ENCODE measurements at places on chromosomes 1 and 21.
A peak's percentile ranks its signal among the peaks of the same experiment; 100 is the strongest.

GRCh38 chr21:24939291-24939690 is 668.0 kb downstream of the MRPL39 start:
- no peak for DNase-seq

DNA sequence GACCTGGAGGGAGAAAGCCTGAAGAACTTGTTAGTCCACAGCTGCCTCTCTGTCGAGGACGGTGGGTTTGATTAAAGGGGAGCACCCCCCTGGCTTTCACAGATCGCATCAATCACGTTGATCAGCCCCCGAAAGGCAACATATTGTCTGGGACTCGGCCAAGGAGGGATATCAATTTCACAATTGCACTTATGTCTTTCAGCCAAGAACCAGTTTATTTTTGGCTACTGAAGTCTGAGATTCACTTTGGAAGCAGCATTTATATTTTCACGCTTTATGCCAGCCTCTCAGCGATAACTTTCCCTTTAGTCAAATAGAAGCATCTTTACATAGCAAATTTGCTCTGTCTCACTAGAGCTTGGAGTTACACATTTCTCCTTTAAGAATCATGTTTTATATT is 253.2 kb upstream of the RRP15 start:
- no peak for DNase-seq

DNA sequence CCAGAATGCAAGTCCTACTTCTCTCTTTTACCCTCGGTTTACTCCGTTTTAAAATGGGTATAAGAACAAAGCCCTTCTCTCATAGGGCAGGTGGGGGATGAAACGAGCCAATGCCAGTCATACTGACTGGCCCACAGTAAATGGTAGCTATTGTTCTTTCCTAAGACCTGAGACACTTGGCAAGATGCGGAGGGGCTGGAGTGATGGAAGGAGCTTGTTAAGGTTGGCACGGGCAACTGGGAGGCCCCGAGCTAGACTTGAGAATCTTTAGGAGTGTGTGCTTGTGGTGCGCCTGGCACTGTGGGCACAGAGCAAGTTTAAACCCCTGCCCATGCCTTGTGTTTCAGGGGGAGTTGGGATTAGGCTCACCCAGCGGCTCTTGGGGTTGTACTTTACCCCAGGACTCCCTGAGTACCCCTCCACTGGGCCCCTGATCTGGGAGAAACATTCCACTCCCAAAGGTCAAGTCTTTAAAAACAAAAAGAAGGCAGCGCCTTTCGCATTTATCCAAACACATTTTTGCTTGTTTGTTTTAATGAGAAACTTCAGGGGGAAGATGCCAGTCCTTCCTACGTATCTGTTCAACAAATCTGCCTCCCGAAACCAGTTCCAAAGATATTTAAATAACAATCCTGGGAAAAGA is 240.6 kb upstream of the TMEM51 start:
- DNase-seq: no peak

DNA sequence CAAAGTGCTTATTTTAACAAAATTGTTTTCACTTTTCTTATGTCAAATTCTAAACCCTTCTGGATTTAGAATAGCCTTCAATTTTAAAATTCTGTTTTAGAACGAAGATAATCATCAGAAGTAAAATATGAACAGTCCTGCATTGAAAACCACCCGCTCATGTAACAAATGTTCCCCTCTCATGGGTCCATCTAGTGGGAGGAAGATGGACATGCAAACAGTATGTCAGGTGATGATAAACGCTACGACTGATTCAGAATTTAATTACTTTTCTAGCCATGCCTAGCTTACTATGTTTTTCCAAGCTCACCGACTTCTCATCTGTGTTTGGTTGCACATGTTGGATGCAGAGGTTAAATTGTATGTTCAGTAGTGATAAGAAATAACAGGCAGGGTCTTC is 23.5 kb downstream of the SOD1 start:
- no peak for DNase-seq

DNA sequence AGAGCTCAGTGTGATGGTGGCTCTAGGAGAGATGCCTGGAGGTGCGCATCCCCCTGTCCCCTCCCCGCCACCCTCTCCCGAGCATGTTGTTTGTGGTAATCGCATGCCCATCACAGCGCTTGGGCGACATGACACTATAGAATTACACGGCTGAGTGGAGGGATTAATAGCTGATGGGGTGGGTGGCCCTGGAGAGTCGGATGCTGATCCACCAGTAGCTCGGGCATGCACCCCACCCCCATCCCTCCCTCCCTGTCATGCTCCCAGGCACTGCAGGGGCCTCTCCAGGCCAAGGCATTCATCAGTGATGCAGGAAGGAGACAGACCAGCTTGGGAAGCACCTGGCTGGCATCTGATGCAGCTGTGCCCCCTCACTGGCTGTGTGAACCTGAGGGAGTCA is 159.0 kb upstream of the IGSF21 start:
- DNase-seq: no peak

DNA sequence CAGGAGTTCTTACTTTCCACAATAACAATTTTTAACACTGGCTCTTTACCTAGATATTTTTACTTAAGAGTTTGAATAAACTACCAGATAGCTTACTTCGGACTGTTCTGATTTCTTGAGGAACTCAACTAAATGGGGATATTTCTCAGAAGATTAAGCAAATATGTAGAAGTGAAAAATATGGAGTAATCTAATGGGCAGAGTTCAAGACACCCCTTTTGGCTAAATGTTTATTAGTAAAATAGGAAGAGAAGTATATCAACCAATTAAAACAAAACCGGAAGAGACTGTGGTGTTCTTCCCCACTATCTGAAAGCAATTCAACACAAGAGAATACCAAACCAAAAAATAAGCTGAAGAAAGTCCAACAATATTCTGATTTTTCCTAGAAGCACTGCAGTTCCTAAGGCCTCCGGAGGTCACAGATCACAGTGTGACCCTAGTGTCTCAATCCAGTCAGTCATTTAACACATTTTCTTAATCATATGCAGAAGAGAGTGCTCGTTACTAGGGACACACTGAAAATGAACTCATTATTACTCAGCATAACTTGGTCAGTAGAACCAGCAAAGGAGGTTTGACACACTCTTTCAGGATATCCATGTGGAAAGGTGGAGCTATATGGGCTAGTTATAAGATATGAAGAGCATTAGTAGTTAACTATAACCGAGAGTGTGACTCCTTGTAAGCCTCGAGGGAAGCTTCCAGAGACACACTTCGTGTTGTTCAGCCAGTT is 5.2 kb downstream of the SIPA1L2 start:
- peak; percentile 12 for DNase-seq

GRCh38 chr1:234702342-234703000 is 92.5 kb upstream of the IRF2BP2 start:
- DNase-seq: no peak

DNA sequence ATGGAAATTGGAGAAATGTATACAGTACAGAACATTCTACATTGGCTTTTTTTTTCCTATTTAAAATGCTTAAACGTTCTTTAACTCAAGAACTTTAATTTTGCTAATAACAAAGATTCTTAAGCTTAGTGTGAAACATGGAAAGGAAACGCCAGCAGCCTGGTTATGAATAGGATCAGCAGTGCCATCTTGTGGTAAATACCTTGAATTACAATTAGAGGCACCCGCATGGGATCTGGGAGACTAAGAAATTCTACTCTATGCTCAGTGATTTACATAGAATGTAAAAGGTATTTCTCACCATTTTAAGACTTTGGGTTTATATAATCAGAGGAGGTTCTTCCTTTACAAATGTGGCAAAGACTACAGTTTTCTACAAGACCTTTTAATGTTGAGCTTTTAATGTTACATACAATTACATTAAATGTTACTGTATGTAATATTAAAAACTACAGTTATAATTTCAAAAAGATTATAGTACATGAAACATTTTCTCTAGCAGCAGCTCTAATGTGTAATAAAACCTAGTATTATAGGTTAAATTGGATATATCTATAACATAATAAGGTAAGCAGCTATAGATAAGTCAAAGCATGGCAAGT is 32.1 kb upstream of the APOBEC4 start:
- peak; percentile 10 for DNase-seq

GRCh38 chr1:99306056-99306455 is 41.8 kb downstream of the PLPPR4 start:
- DNase-seq: no peak

GRCh38 chr1:110639724-110640386 is 33.7 kb upstream of the KCNA2 start:
- DNase-seq: no peak

GRCh38 chr1:193552274-193552673 is 365.9 kb upstream of the B3GALT2 start:
- DNase-seq: no peak
